ENCODE measurements at places on chromosomes 16 and 17.

DNA sequence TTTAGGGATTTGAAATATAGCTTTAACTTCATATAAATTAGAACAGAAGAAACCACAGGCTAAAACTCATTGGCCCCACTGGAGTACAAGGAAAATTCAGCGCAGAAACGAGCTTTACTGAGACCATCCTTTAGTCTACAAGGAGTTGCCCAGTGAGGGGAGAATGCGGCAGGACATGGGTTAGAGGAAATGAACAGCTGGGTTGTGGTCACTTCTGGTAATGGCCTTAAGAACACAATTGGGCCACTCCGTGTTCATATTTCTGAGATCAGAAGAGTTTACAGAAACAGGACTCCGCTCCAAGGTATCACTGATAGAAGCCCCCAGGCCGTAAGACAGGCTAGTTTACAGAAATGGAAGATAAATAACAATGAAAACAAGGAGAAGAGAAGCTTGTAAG lies 188.3 kb downstream of the ZFHX3 start:
- H3K27ac ChIP-seq = no peak overlapping the region
- peaks cover 7% of the 10 kb centered on the region for H3K36me3 ChIP-seq
- no peak overlapping the region for H3K4me3 ChIP-seq
- no peak for DNase-seq
- no peaks in the 10 kb centered on the region for H3K27me3 ChIP-seq
- no peaks in the 10 kb centered on the region for H3K4me1 ChIP-seq

- H3K4me3 ChIP-seq = no peak overlapping the region
- peaks cover 66% of the 10 kb centered on the region for H3K36me3 ChIP-seq
- no peaks in the 10 kb centered on the region for H3K27me3 ChIP-seq
- H3K27ac ChIP-seq = no peak overlapping the region
These were observed 2.7 kb downstream of the TXNDC17 start for GRCh38 chr17:6643451-6644125.

- no peak for DNase-seq
- no peak overlapping the region for H3K27ac ChIP-seq
- H3K4me3 ChIP-seq = no peak overlapping the region
- no peaks in the 10 kb centered on the region for H3K27me3 ChIP-seq
- H3K4me1 ChIP-seq = peaks cover 25% of the 10 kb centered on the region
These were observed 196.0 kb downstream of the RAB11FIP4 start for GRCh38 chr17:31587462-31587861.

DNA sequence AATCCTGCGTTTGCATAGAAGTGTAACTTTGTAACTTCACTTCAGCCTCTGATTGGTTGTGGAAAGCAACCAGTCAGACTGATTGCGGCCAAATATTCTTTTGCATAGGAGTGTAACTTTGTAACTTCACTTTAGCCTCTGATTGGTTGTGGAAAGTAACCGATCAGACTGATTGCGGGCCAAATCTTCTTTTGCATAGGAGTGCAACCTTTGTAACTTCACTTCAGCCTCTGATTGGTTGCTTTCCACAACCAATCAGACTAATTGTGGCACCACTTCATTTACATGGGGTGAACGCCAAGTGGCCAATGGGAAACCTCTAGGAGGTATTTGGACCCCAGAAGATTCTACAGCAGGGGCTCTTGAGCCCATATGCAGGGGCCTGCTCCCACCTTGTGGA lies 1.8 kb upstream of the TMEM98 start:
- H3K36me3 ChIP-seq = no peaks in the 10 kb centered on the region
- no peaks in the 10 kb centered on the region for H3K27me3 ChIP-seq
- no peaks in the 10 kb centered on the region for H3K4me1 ChIP-seq
- no peak for DNase-seq
- no peak overlapping the region for H3K4me3 ChIP-seq

DNA sequence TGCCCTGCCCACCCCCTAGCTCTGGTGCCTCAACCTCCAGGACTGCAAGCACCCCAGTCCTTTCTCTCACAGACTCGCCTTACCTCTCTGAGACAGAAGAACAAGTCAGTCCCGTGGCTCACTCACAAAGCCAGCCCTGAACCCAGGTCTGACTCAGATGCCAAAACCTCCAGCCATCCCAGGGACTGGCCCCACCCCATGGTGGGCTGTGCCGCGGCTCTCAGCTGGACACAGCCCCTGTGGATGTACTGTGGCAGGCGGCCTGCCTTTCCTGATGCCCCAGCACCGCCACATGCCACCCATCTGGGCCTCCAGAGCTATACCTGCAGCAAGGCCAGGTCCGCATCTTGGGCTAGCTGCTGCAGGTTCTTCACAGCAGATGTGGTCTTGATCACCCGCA lies 19.8 kb downstream of the MPG start:
- no peak overlapping the region for H3K4me3 ChIP-seq
- H3K27ac ChIP-seq = no peak overlapping the region
- peaks cover 10% of the 10 kb centered on the region for H3K4me1 ChIP-seq
- peaks cover 44% of the 10 kb centered on the region for H3K36me3 ChIP-seq

- peak; percentile 77 for DNase-seq
- peaks cover 13% of the 10 kb centered on the region for H3K27me3 ChIP-seq
- peaks cover 6% of the 10 kb centered on the region for H3K4me1 ChIP-seq
- no peak overlapping the region for H3K27ac ChIP-seq
- H3K36me3 ChIP-seq = no peaks in the 10 kb centered on the region
- H3K4me3 ChIP-seq = no peak overlapping the region
These were observed 34.8 kb downstream of the SOST start for GRCh38 chr17:43723697-43724359.

DNA sequence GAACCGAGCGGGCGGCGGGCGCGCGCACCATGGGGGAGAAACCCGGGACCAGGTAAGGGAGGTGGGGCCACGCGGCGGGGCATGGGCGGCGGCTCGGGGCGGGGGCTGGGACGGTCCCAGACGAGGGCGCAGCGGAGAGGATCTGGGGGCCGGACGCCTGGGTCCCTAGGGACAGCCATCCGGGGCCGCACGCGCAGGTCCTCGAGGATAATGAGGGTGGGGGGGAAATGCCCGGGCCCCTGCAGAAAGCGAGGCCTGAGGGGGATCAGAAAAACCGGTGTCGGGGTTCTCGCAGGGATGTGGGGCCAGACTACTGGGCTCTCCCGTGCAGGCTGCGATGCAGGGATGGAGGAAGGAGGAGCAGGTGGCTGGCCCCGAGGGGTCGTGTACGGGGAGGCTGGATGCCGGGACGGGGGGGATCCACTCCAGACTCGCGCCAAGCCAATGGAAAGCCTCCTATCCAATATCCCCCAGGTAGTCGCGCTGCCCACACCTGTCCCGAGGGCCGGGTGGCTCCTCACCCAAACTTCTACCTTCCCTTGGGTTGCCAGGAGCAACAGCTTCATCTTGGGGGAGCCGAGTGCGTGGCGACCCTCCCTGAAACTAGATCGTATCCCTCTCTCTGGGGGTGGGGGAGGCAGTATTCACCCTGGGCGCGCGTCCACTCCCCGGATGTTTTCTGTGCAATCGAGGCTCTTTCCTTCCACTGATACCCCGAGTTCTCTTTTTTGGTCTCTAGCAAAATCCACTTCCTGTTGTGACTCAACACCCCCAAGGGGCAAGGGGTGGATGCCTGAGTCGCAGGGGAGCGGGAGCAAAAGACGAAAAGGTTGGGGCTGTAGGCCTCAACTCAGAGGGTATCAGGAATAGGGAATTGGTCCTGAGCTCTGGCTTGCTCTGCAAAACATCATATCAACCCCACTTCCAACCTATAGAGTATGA lies 532 bp downstream of the ARRB2 start:
- DNase-seq = no peak
- H3K27ac ChIP-seq = peak overlapping the region; percentile 53
- H3K4me1 ChIP-seq = peaks cover 9% of the 10 kb centered on the region
- H3K27me3 ChIP-seq = no peaks in the 10 kb centered on the region
- peaks cover 4% of the 10 kb centered on the region for H3K36me3 ChIP-seq
- peak overlapping the region; percentile 66 for H3K4me3 ChIP-seq

GRCh38 chr17:5784791-5785190 lies 200.5 kb upstream of the NLRP1 start:
- H3K4me3 ChIP-seq = no peak overlapping the region
- H3K27ac ChIP-seq = no peak overlapping the region
- peaks cover 23% of the 10 kb centered on the region for H3K4me1 ChIP-seq
- H3K27me3 ChIP-seq = no peaks in the 10 kb centered on the region

DNA sequence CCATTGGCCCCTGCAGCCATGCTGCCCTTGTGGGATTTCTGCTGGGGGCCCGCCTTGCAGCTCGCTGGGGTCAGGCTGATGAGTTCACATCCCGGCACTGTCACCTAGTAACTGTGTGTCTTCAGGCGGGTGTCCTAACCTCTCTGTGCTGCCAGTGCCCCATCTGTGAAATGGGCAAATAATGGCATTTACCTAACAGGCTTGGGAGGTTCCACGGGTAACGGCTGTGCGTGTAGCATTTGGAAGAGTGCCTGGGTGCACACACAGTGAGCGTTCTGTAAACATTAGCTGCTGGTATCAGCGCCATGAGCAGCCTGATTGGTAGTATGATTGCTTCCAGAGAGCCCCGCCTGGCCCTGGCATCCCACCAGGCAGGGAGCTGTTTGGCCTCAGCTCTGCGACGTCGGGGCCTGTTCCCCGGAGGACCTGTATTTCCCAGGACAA lies 167.3 kb upstream of the GSE1 start:
- no peak overlapping the region for H3K27ac ChIP-seq
- H3K4me3 ChIP-seq = no peak overlapping the region
- H3K4me1 ChIP-seq = no peaks in the 10 kb centered on the region
- DNase-seq = no peak
- H3K27me3 ChIP-seq = no peaks in the 10 kb centered on the region
- H3K36me3 ChIP-seq = peaks cover 13% of the 10 kb centered on the region

DNA sequence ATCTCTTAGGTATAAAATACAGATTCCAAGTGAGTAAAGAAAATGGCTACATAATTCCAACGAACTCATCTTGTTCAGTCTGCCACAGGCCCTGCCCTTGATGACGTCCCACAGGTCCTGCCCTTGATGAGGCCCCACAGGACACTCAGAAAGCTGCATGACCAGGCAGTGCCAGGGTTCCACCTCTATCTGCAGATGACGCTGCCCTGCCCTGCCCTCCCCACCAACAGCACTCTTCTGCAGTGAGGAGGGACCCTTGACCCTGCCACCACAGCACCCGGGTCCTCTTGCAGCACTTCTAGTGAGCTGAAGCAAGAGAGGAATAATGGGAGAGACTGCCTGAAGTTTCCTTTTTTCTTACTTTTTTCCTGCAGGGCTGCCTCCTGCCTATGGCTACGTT lies 118.4 kb downstream of the VPS53 start:
- H3K27ac ChIP-seq = no peak overlapping the region
- no peak for DNase-seq
- H3K27me3 ChIP-seq = no peaks in the 10 kb centered on the region

DNA sequence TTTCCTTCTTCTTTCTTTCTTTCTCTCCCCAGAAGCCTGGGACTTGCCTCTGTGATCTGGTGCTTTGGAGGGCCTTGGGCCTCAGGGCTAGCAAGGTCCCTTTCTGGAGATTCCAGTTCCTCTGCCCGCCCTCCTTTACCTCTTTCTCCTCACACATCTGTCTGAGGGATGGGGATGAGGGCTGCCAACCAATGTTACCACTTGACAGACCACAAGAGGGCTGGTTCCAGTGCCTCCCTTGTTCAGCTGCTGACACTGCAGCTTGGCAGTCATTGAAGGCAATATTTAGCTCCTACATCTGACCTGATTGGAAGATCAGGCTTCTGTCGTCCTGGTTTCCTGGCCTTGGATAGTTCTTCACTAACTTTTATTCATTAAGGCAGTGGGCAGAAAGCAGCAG lies 3.6 kb upstream of the ZNF652 start:
- H3K4me1 ChIP-seq = peaks cover 9% of the 10 kb centered on the region
- H3K4me3 ChIP-seq = no peak overlapping the region
- no peaks in the 10 kb centered on the region for H3K27me3 ChIP-seq
- no peaks in the 10 kb centered on the region for H3K36me3 ChIP-seq

- no peak overlapping the region for H3K4me3 ChIP-seq
- no peak overlapping the region for H3K27ac ChIP-seq
- H3K4me1 ChIP-seq = no peaks in the 10 kb centered on the region
- peaks cover 40% of the 10 kb centered on the region for H3K27me3 ChIP-seq
- DNase-seq = no peak
- no peaks in the 10 kb centered on the region for H3K36me3 ChIP-seq
These were observed 3.7 kb upstream of the SRCIN1 start for GRCh38 chr17:38609280-38610031.

- H3K27ac ChIP-seq = no peak overlapping the region
- peaks cover 6% of the 10 kb centered on the region for H3K4me1 ChIP-seq
- no peak for DNase-seq
- H3K36me3 ChIP-seq = peaks cover 12% of the 10 kb centered on the region
These were observed 4.2 kb downstream of the CDK3 start for GRCh38 chr17:76004750-76005262.

DNA sequence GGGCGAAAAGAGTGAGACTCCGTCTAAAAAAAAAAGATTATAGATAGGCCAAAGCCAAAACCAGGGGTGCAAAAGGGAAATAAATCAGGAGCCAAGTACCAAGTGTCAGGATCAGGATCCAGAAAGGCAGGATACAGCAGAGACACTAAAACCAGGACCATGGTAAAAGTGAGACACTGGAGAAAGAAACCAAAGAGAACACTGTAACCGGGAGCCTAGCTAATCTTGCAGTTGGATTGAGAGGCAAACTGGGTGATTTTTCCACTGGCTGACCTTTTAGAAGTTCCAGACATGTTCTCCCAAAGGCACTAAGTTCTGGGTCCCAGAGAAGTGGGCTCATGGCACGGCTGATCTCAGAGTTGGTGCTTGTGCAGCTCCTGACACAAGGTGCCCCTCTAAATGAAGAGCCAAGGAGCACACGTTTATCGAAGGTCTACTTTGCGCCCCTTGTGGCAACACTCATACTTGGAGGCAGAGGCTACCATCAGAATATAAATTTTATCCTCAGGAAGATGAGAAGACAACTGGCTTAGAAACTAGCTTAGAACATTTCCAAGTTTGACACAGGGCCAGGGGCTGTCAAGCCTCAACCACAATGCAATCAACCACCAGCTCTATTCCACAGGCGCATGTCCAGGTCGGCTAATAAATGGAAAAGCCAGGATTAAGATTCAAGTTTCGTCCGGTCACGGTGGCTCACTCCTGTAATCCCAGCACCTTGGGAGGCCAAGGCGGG lies 27.5 kb upstream of the HELZ start:
- DNase-seq = no peak
- no peaks in the 10 kb centered on the region for H3K27me3 ChIP-seq
- H3K27ac ChIP-seq = no peak overlapping the region
- no peak overlapping the region for H3K4me3 ChIP-seq
- no peaks in the 10 kb centered on the region for H3K4me1 ChIP-seq

DNA sequence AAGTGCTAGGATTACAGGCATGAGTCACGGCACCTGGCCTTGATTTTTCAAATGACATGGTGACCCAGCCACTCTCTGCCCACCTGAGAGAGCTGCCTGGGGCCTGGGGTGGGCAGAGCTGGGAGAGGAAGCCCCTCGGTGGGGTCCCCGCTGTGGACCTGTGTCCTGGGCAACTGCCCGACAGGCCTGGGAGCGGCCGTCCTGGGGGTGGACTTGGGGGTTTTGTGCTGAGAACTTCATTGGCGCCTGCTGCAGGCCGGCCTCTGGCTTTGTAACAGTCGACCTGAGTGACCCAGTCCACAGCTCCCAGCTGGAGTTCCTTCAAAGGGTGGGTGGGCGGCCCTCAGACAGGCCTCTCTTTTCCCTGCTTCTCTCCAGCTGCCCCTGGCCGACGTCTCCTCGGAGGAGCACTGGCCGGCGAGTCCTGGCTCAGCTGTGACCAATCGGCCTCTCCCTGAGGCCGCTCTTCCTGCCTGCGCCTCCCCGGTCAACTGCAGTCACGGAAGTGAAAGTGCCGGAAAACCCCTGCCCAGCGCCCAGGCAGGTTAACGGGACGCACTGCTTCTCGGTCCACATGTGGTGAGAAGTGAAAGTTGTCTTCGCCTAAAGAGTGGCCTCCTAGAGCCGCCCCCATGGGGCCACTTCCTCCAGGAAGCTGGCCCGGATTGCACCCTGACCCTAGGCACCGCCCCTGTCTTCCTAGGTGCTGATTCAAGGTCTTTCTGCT lies 5.5 kb downstream of the CBFA2T3 start:
- peaks cover 63% of the 10 kb centered on the region for H3K27me3 ChIP-seq
- H3K4me1 ChIP-seq = no peaks in the 10 kb centered on the region
- H3K27ac ChIP-seq = no peak overlapping the region
- no peak overlapping the region for H3K4me3 ChIP-seq
- no peaks in the 10 kb centered on the region for H3K36me3 ChIP-seq
- DNase-seq = no peak

All from MCF 10A (cell line).